Common myeloid progenitor, CD34-positive (primary cell): ENCODE measurements at places on chromosomes 1 and 21.

GRCh38 chr1:180269645-180270529 is 39.8 kb downstream of the LHX4 start:
- no peak for DNase-seq

GRCh38 chr1:147822292-147822691 is 61.9 kb upstream of the GJA5 start:
- DNase-seq: no peak

GRCh38 chr1:241598249-241598648 is 41.9 kb downstream of the CHML start:
- no peak for DNase-seq

GRCh38 chr21:34260277-34261008 is 103.4 kb upstream of the KCNE2 start:
- DNase-seq: no peak

GRCh38 chr1:77945345-77945744 is 33.5 kb downstream of the FUBP1 start:
- no peak for DNase-seq

DNA sequence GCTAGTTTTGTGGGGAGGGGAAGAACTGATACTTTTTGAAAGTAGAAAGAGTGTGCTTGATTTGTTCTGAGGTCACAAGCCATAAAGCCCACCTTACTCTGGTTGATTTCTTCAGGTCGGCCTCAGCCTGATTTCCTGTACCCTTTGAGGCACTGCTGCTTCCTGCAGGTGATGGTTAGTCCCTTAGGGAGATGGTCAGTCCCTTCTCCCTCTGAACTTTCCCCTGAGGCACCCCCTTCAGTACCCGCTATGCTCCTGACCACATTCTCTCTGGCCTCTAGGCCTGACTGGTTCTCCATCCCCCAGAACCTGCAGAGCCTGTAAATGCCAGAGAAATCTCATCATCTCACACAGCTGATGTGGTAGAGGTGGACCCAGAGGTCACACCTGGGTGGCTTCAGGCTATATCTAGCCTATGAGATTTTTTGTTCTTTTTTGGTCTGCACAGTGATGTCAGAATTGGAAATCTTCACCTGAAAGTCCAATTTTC is 15.0 kb upstream of the ID3 start:
- DNase-seq: no peak

DNA sequence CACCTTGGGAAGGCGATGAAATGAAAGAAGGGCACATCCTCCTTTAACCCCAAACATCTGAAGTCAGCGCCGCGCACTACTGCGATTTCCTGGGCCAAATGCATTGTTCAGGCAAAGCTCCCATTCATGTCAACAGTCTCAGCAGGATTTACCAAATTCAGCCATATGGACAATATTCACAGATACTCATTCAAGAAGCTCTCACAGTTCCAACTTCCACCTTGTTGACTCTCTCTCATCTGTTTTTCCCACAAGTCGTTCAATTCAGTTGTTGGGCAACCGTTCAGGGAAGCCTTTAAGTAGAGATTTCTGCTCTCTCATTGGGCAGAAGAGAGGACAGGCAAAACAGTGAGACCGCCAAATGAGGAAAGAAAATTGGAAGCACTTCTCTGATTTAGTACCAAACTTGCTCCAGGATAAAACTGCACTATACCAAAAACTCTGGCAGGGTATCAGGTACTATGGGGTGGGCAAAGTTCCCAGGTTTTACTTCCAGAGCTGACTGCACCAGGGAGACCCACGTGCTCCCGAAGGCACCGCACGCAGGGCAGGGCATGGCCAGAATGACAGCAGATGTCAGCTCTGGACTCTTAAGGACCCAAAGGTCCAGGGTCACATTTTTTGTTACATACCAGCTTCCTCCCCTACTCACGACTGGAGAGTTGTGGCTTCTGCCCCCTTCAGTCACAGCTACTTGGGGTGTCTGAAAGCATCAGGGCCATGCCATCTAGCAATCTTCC is 668.8 kb downstream of the KIF26B start:
- no peak for DNase-seq

- DNase-seq: peak; percentile 96
Observed at GRCh38 chr21:33078907-33079582, 9.1 kb downstream of the OLIG1 start.

- no peak for DNase-seq
Observed at GRCh38 chr21:41222247-41223068, 54.5 kb downstream of the BACE2 start.

GRCh38 chr1:46077644-46078043 is 54.8 kb downstream of the PIK3R3 start:
- no peak for DNase-seq
